Stomach (tissue), 19 donors: ENCODE measurements at places on chromosomes 7 and 10. TPM values are rescaled to one million over a fixed set of nuclear protein-coding genes. Genes with fewer than 3 reads are reported as not detected.

Gene IFIT1
- total RNA-seq, result 12.1 TPM

Gene PKD1L1
- total RNA-seq, result 0.14 TPM

Gene LIPJ
- not detected for total RNA-seq

Gene FGFBP3
- total RNA-seq, result 1.5 TPM

Gene LAMB1
- total RNA-seq, result 137 TPM

Gene FAM25C
- not detected for total RNA-seq

Gene FAM180A
- not detected for total RNA-seq

Gene SVOPL
- not detected for total RNA-seq

Gene MYO1G
- total RNA-seq, result 1.7 TPM

Gene TLX1
- not detected for total RNA-seq

Gene ARMH3
- 19.4 TPM for total RNA-seq

Gene CHST3
- 16.7 TPM for total RNA-seq

Gene TSPAN12
- total RNA-seq, result not detected

Gene HOXA11
- 5.2 TPM for total RNA-seq

Gene ZNF438
- total RNA-seq, result 3.7 TPM

Gene ZNF239
- 37.5 TPM for total RNA-seq

Gene TEX36
- not detected for total RNA-seq
